ENCODE measurements at places on chromosomes 12 and 14. TPM values are rescaled to one million over a fixed set of nuclear protein-coding genes. Genes with fewer than 3 reads are reported as not detected.

CEBPE gene
- not detected for polyA plus RNA-seq

LRCOL1 gene
- not detected for polyA plus RNA-seq

ART4 gene
- 7.3 TPM for polyA plus RNA-seq

LRTM2 gene
- polyA plus RNA-seq = not detected

CD9 gene
- 166 TPM for polyA plus RNA-seq

CCND2 gene
- polyA plus RNA-seq = 131 TPM

OR5AU1 gene
- polyA plus RNA-seq = not detected

ARL1 gene
- polyA plus RNA-seq = 90.3 TPM

KRT85 gene
- not detected for polyA plus RNA-seq

INHBE gene
- 6.1 TPM for polyA plus RNA-seq

NRXN3 gene
- 7.1 TPM for polyA plus RNA-seq

CPNE6 gene
- not detected for polyA plus RNA-seq

CD163L1 gene
- polyA plus RNA-seq = 0.71 TPM

OR4N5 gene
- not detected for polyA plus RNA-seq

RERGL gene
- polyA plus RNA-seq = not detected

OTOGL gene
- polyA plus RNA-seq = not detected

PLEKHG3 gene
- polyA plus RNA-seq = 37.1 TPM

TDRD9 gene
- 2.3 TPM for polyA plus RNA-seq

AQP2 gene
- polyA plus RNA-seq = 0.71 TPM

JAG2 gene
- 4.1 TPM for polyA plus RNA-seq

HOXC13 gene
- polyA plus RNA-seq = 0.69 TPM

TAS2R7 gene
- not detected for polyA plus RNA-seq

KRT81 gene
- polyA plus RNA-seq = not detected

KRT3 gene
- not detected for polyA plus RNA-seq

COA8 gene
- 68.2 TPM for polyA plus RNA-seq

NGB gene
- not detected for polyA plus RNA-seq

SP7 gene
- 0.60 TPM for polyA plus RNA-seq

BATF gene
- polyA plus RNA-seq = 3.1 TPM

USP44 gene
- polyA plus RNA-seq = not detected

CFAP73 gene
- polyA plus RNA-seq = not detected

BICDL1 gene
- polyA plus RNA-seq = 26.6 TPM

ACOT6 gene
- polyA plus RNA-seq = not detected

ALDH1L2 gene
- 6.5 TPM for polyA plus RNA-seq

SRRM4 gene
- 0.05 TPM for polyA plus RNA-seq

C12orf56 gene
- polyA plus RNA-seq = 1.4 TPM

MARCHF9 gene
- 14.8 TPM for polyA plus RNA-seq

ETFBKMT gene
- polyA plus RNA-seq = 2.0 TPM

RHOJ gene
- 2.5 TPM for polyA plus RNA-seq

MAP1LC3B2 gene
- 5.3 TPM for polyA plus RNA-seq

NKX2-8 gene
- not detected for polyA plus RNA-seq

GALNT9 gene
- 4.7 TPM for polyA plus RNA-seq

SLC41A2 gene
- 8.3 TPM for polyA plus RNA-seq

SMIM41 gene
- 0.15 TPM for polyA plus RNA-seq

TCP11L2 gene
- 9.6 TPM for polyA plus RNA-seq

INSM2 gene
- polyA plus RNA-seq = not detected

KRT75 gene
- not detected for polyA plus RNA-seq

RNFT2 gene
- 1.5 TPM for polyA plus RNA-seq

HOXC10 gene
- 1.6 TPM for polyA plus RNA-seq

AMIGO2 gene
- polyA plus RNA-seq = 57.3 TPM

TAS2R30 gene
- 0.08 TPM for polyA plus RNA-seq

SERPINA5 gene
- 98.7 TPM for polyA plus RNA-seq
